ENCODE measurements at places on chromosomes 11 and 22. TPM values are rescaled to one million over a fixed set of nuclear protein-coding genes. Genes with fewer than 3 reads are reported as not detected.

The KRTAP5-2 gene
- total RNA-seq: not detected

The CSRP3 gene
- not detected for total RNA-seq

The SCGB1C1 gene
- total RNA-seq: not detected

The FADS3 gene
- 137 TPM for total RNA-seq

The OR51I2 gene
- total RNA-seq: not detected

The GGTLC3 gene
- not detected for total RNA-seq

The KCNQ1OT1 gene
- total RNA-seq: 1.4 TPM

The ANO5 gene
- under 0.01 TPM for total RNA-seq

The SLC22A12 gene
- not detected for total RNA-seq

The SLC43A3 gene
- 32.3 TPM for total RNA-seq

The PNPLA5 gene
- not detected for total RNA-seq

The VPREB3 gene
- not detected for total RNA-seq

The OR5A2 gene
- total RNA-seq: not detected

Data from pericardium fibroblast (primary cell).